Activated T-cell treated with anti-CD3 and anti-CD28 coated beads, Interleukin-2, amount 50 U/mL, for 1 hour (primary cell): ENCODE measurements at places on chromosomes 11 and 22.

GRCh38 chr22:31104869-31105268 is 2.5 kb downstream of the SELENOM start:
- DNase-seq: no peak

DNA sequence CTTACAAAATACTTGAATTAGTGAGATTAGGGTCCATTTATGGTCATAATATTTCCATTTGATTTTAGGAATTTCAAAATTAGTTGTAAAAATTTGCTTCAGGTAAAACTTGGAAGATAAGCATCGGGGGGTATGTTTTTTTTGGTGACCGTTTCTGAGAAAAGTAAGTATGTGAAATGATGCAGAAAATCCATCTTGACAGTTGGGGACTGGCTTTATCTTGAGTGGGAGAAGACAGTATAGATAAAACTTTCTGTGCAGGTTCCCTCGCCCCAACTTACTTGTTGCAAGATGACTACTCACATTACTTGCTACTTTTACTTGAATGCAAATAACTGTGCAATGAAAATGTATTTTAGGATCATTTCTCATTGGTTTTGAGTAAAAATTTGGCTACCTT is 49.5 kb downstream of the DNAJC24 start:
- DNase-seq: no peak

DNA sequence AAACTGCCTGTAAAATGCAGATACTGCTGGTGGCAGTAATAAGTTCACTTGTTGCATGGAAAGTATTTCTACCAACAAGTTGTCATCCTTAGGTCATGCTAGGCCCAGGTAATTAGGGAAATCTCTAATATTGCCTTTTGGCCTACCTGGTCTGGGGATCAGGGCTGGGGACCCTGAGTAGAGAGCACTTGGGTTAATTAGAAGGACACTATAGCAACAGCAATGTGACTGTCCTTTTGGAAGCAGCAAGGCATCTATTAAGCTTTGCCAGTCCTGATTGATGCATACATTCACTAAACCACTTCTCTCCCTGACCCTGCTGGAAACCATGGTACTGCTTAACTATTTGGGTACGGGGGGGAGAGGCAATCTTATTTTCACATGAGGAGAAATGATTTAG is 86.5 kb upstream of the GNAZ start:
- DNase-seq: no peak

GRCh38 chr11:32121012-32121411 is 30.1 kb downstream of the RCN1 start:
- DNase-seq: no peak

DNA sequence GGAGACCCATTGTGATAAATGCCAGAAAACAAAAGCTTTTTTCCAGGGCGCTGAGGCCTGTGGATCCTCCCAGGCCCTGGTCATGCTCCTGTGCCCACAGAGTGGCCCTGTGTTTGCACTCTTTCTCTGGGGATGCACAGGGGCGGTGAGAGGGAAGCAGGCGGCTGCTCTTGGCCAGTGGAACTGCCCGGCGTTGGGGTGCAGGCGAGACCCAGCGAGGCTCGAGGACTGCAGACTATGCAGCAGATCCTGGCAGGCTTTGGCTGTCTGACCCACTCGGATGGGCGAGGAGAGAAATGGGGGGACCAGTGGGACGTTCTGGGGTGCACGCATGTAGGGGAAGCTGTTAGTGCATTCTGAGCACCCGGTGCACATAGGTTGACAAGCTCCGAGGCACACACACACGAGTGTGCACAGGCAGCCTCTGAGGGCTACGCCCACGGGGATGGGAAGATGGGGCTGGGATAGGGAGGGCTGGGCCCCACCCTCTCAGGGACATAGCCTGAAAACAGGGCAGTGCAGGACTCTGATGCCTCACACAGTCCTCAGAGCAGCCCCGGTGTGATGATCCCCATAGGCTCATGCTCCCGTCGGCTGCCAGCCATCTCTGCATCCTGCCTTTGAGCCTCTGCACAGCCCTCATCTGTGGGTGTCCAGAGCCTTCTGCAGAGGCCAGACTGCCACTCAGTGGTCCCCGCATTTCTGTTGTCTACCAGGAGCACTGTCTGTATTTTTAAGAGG is 1233.5 kb downstream of the BRD1 start:
- no peak for DNase-seq

GRCh38 chr11:43943931-43944751 is 1.7 kb downstream of the C11orf96 start:
- DNase-seq: no peak
